ENCODE measurements at places on chromosomes 6 and 20.
A peak's percentile ranks its signal among the peaks of the same experiment; 100 is the strongest.

GRCh38 chr6:56292505-56293181 is 45.3 kb upstream of the COL21A1 start:
- DNase-seq, result peak; percentile 54
- H3K4me1 ChIP-seq, result peaks cover 21% of the 10 kb centered on the region
- H3K27ac ChIP-seq, result no peak overlapping the region
- H3K4me3 ChIP-seq, result no peak overlapping the region
- H3K27me3 ChIP-seq, result no peaks in the 10 kb centered on the region

DNA sequence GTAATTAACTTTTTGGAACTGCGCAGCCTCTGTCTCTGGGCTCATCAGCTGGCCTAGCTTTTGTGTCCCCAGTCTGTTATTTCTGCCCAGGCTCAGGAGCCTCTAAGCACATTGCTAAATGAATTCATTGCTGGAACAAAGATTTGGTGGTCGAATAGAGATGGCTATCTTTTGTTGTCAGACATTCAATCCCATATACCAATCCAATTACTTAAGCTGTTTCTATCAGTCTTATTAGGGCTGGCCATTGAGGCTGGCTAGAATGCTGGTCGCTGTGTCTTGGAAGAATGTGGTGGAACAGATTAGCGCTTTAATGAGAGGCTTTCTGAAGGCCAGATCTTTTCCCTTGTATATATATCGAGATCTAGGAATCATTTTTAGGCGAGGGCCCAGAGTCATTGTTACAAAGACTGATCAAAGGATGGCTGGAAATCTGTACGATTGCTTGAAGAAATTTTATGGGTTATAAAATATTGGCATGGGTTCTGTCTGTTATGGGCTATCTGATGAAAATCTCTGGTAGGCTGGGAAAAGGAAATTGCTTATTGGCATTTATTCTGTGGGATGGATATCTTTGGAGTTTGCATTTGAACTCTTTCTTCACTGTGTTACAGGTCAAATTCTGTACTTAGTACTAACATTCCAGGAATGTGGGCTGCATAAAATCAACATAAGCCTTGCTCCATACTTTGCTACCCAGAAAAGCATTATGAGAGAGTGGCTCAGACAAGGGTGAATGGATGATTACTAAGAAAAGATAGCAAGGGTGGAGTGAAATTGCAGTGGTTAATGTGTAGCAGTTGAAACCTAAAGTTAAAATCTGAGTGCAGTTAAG is 34.8 kb upstream of the JAG1 start:
- no peak for DNase-seq
- no peak overlapping the region for H3K27ac ChIP-seq
- H3K4me3 ChIP-seq, result no peak overlapping the region
- no peaks in the 10 kb centered on the region for H3K36me3 ChIP-seq

DNA sequence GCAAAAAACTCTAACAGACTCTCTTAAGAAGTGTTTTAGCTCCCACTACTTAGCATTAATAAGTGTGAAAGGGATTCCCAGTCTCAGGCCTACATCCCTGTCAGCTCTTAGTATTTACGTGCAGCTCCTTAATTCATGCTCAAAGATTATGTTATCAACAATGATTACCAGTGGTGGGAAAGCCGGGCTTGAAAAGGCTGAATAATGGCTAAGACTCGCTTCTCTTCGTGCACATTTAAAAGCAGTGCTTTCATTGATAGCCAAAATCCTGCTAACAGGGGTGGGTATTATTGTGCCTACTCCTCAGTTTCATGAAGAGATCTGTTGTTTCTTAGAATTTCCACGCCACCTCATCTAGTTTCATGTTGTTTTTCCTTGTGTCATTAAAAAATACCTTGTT is 518.8 kb downstream of the GRIK2 start:
- no peak for DNase-seq
- no peaks in the 10 kb centered on the region for H3K4me1 ChIP-seq
- H3K27me3 ChIP-seq, result no peaks in the 10 kb centered on the region
- H3K4me3 ChIP-seq, result no peak overlapping the region
- no peak overlapping the region for H3K27ac ChIP-seq
- no peaks in the 10 kb centered on the region for H3K36me3 ChIP-seq

GRCh38 chr6:130761286-130761685 is 65.9 kb upstream of the SMLR1 start:
- H3K27me3 ChIP-seq, result no peaks in the 10 kb centered on the region
- no peak overlapping the region for H3K27ac ChIP-seq
- DNase-seq, result no peak

DNA sequence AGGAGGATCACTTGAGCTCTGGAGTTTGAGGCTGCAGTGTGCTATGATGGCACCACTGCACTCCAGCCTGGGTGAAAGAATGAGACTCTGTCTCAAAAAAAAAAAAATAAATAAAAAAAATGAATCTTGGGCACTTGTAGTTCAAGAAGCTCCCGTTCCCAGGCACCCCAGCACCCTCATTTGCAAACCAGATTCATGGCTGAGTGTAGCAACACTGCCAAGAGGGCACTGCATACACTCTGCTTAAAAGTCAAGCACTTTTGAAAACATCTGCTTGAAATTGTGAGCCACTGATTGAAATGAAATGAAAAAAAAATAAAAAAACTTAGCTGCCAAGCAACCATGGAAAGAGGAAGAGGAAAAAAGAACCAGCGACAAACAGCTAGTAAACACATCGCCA is 124.7 kb upstream of the SASH1 start:
- no peaks in the 10 kb centered on the region for H3K27me3 ChIP-seq
- H3K27ac ChIP-seq, result no peak overlapping the region
- H3K4me3 ChIP-seq, result no peak overlapping the region
- H3K36me3 ChIP-seq, result no peaks in the 10 kb centered on the region

GRCh38 chr6:105015482-105015881 is 58.6 kb downstream of the LIN28B start:
- no peak overlapping the region for H3K27ac ChIP-seq
- DNase-seq, result no peak
- no peaks in the 10 kb centered on the region for H3K36me3 ChIP-seq

DNA sequence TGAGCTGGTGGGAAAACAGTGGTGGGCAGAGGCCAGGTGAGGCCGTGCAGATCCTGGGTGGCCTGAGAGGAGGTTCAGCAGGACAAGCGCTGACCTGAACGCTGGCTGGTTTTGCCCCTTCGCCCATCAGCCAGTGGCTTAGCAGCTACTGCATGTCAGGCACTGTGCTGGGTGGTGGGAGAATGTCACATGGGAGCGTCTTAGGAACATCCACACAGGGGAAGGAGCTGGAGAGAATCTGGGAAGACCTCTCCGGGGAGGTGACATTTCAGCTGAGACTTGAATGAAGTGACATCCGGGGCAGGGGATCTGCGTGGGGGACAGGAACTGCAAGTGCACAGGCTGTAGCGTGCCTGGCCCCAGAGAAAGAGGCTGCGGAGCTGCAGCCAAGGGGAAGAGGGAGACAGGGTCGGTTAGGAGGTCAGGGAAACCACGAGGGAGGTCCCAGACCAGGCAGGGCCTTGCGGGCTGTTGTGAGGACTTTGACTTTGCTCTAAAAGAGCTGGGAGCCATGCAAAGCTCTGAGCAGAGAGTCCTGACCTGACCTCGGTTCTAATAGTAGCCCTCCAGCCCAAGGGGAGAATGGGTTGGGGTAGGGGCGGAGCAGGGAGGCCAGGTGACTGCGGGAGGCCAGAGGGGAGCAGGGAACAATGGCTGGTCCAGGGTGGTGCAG is 156.8 kb upstream of the PTPN1 start:
- no peak overlapping the region for H3K4me3 ChIP-seq
- H3K27me3 ChIP-seq, result no peaks in the 10 kb centered on the region
- DNase-seq, result no peak

- H3K36me3 ChIP-seq, result no peaks in the 10 kb centered on the region
- H3K4me1 ChIP-seq, result no peaks in the 10 kb centered on the region
- no peak overlapping the region for H3K4me3 ChIP-seq
These were observed 68.6 kb upstream of the MCHR2 start for GRCh38 chr6:100062621-100063020.

- DNase-seq, result no peak
- no peaks in the 10 kb centered on the region for H3K4me1 ChIP-seq
These were observed 689.7 kb downstream of the EPM2A start for GRCh38 chr6:145045582-145045981.

Data from tibial nerve (tissue), 4 donors.